ENCODE measurements at places on chromosomes 6 and 20.

- no peak for DNase-seq
These were observed 19.8 kb upstream of the LMBRD1 start for GRCh38 chr6:69816569-69816968.

GRCh38 chr20:56352345-56353055 is 6.3 kb upstream of the FAM210B start:
- no peak for DNase-seq

GRCh38 chr6:41663568-41663967 is 25.3 kb downstream of the MDFI start:
- no peak for DNase-seq

GRCh38 chr6:118625833-118626232 is 25.6 kb downstream of the CEP85L start:
- DNase-seq = no peak

DNA sequence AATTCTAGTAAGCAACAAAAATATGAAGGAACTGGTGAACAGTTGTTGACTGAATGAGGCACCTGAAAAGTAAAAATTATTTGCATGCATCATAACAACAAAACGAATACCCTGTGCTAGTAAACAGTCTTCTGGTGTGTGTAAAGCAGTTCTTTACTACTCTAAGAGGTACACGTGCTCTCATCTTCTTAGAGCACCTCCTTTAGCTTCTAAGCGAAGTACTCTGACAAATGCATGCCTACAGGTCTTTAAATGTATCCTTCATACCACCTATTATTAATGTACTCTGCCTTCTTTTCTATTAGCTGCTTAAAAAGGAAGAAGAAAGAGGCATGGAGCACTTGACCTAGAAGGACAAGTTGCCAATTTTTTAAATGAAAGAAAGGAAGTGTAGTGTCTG is 32.2 kb upstream of the MYB start:
- no peak for DNase-seq

DNA sequence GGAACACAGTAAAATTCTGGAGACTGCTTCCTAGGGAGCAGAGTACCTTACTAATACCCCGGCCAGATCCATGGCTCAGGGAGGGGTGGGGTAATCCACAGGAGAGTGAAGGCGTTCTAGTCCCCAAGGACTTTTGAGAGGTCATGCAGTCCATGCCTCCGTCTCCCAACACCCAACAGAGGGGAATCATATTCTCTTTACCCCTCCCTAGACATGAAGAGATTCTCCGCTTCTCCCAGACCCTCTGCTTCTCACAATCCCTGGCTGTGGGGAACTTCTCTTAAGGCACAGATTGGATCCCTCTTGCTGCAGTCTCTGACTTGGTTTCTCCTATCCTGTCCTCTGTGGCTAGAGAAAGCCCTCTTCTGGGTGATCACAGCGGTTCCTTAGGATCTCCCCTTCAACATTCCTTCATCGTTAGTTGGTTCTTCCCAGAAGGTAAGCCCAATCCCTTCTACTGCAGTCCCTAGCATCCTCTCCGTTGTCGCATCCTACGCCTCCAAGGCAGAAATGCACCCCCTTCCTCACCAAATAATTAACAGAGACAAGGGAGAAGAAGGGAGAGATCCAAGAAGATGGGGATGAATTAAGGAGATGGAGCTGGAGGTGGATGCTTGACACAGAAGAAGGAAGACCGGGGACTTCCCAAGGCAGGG is 562 bp downstream of the GGT7 start:
- no peak for DNase-seq

- DNase-seq = no peak
These were observed 50.1 kb downstream of the SLC9A8 start for GRCh38 chr20:49862607-49863200.

DNA sequence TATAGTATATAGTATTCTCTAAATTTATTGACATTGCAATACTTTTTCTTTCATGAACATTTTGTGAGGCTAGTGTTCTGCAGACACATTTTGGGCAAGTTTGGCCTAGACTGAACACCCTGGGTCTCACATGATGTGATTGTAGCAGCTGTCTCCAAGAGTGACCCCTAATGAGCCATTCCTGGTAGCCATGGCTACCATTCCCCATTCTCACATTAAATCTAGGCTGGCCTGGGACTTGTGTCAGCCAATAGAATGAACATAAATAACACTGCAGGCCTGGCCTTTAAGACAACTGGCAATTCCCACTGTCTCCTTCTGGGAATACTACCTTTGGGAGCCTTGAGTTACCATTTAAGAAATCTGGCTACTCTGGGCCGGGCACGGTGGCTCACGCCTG is 38.0 kb upstream of the TASP1 start:
- no peak for DNase-seq

- DNase-seq = no peak
These were observed 29.5 kb downstream of the SNX5 start for GRCh38 chr20:17938871-17939619.

GRCh38 chr6:52610011-52610410 is 33.2 kb upstream of the TRAM2 start:
- no peak for DNase-seq

DNA sequence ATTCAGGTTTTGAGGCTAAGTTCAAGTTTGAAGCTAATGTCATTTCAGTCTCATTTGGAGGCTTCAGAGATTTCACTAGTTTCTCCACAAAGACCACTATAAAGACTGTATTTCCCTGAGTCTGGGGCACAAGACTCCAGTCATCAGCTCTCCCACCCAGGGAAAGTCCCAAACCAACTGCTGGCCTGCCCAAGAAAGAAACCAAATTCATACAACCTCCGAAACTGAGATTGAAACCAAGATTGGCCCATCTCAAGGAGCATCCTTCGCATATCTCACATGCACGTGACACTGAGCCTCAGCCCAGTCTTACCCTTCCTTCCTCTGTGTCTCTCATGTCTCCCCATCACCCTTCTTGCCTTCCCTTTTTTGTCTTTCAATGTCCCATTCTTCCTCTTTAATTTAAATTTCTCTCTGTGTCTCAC is 3.5 kb upstream of the LTA start:
- no peak for DNase-seq

DNA sequence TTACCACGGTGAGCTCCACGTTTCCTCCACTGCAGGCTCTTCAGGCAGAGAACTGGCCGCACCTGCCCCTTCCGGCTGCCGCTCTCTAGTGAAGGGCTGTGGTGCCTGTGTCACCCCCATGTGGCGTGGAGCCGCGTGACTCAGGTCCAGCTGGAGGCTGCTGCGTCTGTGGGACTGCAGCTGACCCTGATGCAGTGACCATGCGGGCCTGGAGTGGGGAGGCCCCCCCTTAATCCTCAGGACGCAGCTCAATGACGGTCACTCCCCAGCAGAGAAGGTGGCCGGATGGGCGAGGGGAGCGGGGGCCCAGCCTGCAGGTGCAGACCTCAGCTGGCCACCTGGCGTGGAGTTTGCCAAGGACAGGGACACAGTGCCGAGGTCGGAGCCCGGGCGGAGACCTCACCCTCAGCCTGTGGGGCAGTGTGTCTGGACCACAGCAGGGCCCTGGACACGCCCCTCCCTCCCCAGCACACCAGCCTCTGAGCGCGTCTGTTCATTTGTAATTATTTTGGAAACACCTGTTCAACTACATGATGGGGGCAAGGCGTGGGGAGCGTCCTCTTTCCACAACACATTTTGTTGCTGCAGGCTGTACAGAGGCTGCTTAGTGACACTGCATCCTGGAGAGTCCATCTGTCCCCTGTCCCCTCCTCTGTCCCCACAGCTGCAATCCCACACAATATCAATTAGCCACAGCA is 10.7 kb downstream of the BHLHE23 start:
- DNase-seq = no peak

- no peak for DNase-seq
These were observed 31.1 kb downstream of the RBM38 start for GRCh38 chr20:57422254-57422653.

DNA sequence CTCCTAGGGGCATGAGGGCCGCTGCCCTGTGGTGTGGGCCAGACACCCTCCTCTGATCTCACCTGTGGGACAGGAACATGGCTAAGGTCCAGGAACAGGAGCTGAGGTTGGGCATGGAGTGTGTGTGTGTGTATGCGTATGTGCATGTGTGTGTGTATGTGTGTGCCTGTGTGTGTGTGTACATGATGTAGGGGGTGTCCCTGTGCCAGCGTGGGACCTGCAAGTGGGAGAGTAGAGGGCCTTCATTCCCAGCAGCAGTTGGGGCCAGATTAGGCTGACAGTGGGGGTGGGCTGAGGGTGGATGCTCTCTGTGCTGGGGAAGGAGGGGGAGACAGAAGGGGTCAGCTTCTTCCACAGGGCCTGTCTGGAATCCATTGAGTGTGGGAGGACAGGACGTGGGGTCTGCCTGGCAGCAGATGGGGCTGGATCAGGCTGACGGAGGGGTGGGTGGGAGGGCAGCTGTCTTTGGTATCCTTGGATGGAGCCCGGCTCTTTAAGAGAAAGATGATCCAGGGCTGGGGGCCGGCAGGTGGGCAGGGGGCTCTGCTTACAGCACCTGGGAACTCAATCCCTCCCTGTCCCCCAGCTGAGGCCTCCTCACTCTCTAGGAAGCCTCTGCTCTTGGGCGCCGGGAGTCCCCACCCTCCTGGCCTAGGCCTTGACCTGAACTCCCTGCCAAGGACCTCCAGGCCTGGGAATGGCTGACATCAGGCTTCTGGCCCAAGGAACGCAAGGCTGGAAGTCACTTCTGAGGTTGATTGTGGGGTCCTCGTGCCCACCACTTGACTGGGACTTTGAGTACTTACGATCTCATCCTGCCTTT is 44.0 kb downstream of the SPDEF start:
- no peak for DNase-seq

GRCh38 chr6:168778201-168778600 is 337.2 kb downstream of the SMOC2 start:
- DNase-seq = no peak

DNA sequence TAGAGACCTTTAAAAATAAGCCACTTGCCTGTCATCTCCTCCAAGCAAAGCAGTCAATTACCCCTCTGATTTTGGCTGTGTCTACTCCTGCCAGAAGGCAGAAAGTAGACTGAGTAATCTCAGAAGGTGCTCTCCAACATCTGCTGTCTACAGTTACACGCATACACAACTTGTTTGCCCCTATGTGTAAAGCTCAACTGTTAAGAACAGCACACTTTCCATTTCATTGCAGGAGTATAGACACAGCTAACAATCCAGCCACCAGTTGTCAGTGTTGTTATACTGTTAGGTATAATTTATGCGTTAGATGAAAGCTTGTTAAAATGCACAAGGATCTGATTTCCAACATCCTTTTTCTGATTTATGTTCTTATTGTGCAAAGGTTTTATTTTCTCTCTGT is 88.2 kb downstream of the SAMD3 start:
- no peak for DNase-seq

DNA sequence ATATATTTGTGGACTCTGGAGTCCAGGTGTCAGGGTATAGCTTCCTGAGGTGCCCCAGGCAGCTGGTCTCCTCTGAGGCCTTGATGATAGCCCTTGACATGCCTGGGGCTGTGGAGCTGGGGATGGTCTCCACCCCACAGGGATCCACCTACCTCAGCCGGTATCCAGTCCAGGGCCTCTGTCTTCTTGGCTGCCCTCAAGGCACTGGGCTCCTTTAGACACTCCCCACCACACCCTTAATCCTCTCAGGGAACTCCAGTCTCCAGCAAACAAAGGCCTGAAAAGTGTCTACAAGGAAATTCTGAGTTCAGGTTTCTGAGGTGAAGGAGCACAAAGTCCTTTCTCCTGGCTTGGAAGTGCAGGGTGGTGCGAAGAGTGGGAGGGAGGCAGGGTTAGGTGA is 44.6 kb upstream of the DDR1 start:
- DNase-seq = no peak

DNA sequence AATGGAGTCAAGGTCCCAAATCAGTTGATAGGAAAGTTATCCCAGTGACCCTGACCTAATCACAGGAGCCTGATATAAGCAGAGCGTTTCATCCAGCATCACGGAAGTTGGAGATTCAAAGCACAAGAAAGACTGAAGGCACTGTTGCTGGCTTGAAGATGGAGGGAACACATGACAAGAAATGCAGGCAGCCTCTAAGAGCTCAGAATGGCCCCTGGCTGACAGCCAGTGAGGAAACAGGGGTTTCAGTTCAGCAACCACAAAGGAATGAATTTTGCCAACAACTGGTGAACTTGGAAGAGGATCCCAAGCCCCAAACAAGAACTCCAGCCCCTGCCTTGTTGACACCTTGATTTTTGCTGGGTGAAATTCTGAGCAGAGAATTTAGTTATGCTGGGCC is 778.5 kb downstream of the MAFB start:
- no peak for DNase-seq

- no peak for DNase-seq
These were observed 33.3 kb downstream of the PDRG1 start for GRCh38 chr20:31918466-31919105.

GRCh38 chr20:20010639-20011500 is 6.3 kb upstream of the NAA20 start:
- no peak for DNase-seq

DNA sequence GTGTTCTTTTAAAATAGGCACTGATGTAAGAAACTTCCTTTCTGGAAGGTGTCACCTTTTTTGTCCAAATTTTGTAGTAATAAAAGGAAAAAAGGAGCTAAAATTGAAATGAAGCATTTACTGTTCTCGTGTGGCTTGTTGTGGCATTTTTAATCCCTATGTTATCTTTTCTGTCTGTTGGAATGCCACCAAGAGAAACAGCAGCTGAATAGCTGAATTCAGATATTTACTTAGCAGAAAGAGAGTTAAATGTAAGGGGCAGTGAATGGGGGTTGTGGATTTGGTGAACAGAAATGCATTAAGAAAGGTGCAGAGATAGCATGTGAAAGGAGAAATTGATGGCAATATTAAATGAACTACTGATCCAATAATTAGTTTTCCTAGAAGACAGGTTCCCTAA is 573.6 kb upstream of the EPHA7 start:
- DNase-seq = peak; percentile 6

DNA sequence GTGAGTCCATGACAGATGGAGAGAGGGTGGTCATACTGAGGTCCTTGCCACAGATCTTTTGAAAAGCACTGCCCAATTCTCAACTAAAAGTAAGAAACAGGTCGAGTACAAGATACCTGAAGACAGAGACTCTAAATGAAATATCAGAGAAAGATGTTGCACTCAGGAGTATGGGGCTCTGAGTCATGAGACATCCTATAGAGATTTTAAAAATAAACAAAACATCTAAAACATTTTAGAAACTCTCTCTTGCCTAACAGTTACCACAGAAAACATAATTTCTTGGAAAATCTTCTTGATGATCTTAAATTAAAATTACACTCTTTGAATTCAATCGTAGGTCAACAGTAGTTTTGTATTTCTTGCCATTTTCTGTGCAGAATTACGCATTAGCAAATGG is 348.9 kb upstream of the MARCKS start:
- DNase-seq = no peak

- DNase-seq = no peak
These were observed 31.5 kb downstream of the CFAP61 start for GRCh38 chr20:20083807-20084206.
